H1 (cell line): ENCODE measurements at places on chromosomes 3 and 15.

DNA sequence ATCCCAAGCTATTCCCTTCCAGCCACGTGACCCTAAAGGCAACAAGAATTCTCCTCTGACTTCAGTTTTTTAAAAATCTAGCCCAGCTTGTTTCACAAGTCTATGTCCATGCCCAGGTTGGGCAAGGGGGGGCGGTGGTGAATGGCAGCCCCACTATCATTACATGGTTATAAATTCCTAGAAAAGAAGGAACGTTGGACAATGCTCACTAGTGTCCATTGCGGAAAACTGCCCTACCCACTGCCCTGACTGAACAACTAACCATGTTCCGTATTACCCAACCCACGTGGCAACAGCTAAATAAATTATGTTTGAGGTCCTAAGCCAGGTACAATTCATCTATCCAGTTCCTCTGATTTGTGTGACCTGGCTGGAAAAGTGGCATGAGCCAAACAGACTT is 8.7 kb upstream of the TAFA4 start:
- DNase-seq = no peak

GRCh38 chr3:35422836-35423601 is 216.3 kb upstream of the ARPP21 start:
- DNase-seq = no peak

DNA sequence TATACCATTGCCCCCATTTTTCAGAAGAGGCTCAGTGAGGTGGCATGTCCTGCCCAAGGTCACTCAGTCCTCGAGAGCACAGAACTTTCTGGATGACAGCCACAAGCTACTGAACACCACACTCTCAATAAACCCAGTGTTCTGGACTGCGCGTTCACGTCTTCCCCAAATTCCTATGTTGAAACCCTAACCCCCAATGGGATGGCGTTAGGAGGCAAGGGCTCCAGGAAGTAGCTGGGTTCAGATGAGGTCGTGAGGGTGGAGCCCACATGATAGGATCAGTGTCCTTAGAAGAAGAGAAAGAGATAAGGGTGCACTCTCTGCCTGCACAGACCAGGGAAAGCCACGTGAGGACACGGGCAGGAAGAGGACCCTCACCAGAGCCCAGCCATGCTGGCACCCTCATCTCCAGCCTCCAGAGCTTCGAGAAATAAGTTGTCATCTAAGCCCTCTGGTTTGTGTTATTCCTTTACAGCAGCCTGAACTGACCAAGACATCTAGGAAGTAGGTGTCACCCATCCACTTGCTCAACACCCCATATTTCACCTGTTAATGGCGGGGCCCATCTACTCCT is 324.0 kb downstream of the UACA start:
- no peak for DNase-seq

DNA sequence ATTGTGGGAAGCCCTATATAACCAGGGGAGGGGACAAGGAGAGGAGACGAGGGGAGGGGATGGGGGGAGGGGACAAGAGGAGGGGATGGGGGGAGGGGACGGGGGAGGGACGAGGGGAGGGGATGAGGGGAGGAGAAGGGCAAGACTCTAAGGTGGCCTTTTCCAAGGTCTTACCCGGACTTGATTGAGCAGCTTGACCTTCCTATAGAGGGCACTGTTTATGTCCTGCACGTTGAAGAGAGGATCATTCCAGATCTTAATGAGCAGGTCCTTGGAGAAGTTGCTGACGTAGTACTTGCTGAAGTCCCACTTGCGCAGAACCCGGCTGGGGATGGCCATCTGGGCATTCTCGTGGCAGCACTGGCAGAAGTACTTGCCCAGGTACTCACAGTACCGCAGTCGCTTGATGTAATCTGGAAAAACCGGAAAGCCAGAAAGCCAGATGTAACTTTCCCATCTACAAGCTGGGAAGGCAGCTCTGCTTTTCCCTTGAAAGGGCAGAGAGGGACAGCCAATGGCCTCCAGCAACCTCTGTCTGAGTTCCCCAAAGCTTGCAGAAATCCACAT is 55.7 kb downstream of the RUBCN start:
- no peak for DNase-seq

DNA sequence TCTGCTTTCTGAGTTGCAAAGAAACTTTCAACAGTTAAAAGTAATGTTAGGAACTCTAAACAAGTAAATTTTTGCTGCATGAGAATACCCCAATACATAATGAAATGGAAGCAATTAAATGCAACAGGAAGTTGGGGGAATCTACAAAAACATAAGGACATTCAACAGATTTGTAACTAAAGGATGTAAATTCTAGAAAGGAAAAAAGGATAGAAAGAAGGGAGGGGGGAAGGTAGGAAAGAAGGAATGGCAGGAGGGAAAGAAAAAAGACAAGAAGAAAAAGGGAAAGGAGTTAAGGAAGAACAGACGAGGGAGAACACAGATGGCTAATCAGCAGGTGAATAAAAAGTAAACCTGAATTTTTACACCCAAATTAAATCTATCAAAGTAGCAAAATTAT is 22.3 kb upstream of the ANP32A start:
- no peak for DNase-seq

- no peak for DNase-seq
Measured at GRCh38 chr3:10514407-10515069, 9.2 kb upstream of the ATP2B2 start.

GRCh38 chr15:29664406-29664805 is 157.9 kb downstream of the TJP1 start:
- no peak for DNase-seq

GRCh38 chr15:60217161-60217560 is 180.6 kb downstream of the ANXA2 start:
- DNase-seq = no peak

GRCh38 chr3:30512576-30512975 is 93.8 kb upstream of the TGFBR2 start:
- DNase-seq = no peak

GRCh38 chr3:144051211-144051610 is 79.6 kb downstream of the DIPK2A start:
- no peak for DNase-seq

DNA sequence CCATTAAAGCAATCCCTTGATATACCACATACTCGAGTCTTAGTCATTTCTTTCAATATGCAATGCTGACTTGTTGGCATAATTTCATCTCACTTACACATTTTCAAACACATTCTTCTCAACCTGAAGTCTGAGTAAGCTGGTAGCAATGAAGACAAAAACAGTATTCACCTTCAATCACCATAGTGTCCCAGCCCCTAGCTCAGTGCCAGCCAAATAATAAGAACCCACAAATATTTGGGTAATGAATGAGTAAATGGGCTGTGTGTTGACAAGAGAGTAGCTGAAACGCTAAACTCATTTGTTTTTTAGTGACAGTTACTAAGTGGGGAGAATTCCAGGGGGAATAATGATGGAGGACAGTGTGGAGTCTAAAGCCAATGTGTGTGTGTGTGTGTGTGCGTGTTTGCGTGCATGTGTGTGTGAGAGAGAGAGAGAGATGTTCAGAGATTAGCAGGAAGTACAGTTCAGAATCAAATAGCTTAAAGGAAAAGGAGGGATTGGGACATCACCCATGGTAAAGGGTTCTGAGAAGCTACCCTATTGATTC is 165.7 kb downstream of the GAP43 start:
- no peak for DNase-seq

- DNase-seq = no peak
Measured at GRCh38 chr15:74332611-74333010, 34.8 kb downstream of the CYP11A1 start.

DNA sequence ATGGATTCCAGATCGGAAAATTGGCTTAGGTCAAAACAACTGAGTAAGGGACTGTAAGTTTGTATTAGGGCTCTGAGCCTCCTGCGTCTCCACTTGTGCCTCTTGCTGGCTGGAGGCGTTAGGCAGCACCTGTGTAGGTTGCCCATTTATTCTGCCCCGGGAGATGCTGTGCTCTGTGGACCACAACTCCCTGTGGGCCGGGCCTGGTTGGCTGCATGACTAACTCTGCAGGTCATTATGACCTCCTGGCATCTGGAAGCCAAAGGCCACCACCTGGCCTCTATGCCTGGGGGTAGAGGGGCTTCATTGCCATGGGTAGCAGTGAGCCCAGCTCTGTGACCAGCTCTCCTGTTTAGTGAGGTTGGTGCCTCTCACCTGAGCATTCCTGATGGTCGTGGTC is 36.0 kb upstream of the BDH1 start:
- no peak for DNase-seq

GRCh38 chr15:75161106-75161916 is 40.4 kb upstream of the C15orf39 start:
- no peak for DNase-seq

- peak; percentile 61 for DNase-seq
Measured at GRCh38 chr3:130093741-130094391, 12.2 kb downstream of the ALG1L2 start.

DNA sequence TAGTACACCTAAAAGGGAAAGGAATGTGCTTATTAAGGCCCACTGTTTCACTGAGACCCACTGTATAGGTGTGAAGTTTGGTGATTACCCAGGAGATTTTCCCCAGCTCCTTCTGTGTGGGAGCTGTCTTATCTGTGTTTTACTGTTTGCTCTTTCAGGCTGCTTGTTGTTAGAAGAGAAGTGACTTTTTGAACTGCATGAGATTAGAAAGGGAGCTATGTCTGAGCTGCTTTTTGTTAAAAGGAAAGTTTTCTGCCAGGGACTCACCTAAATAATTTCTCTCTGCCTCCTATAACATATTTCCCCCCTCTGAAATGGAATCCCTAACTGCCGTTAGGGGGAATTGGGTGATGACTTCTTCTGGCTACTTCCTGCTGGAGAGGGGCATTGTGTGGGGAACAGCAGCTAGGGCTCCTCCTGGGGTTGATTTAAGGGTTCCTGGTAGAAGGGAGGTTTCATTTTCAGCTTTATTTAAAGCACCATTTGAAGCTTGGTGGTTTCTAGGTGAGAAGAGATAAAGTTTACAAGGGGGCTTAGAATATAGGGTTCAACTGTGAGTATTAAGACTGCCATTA is 77.1 kb upstream of the ATP11B start:
- DNase-seq = no peak

DNA sequence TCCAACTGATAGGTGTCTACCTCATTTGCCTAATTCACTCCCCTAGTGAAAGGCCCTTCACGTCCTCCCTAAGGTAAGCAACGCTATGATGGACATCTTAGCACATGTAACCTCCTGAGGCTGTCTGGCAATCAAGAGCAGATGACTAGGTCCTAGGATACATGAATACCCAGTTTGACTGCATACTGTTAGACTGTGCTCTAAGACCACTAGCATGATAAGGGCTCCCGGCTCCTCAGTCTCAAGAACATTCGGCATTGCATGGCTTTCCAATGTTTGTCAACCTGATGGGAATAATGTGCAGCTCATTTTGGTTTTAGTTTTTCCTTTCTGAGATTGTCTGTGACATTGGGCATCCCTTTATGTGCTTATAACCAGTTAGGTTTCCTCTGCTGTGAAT is 152.1 kb downstream of the UACA start:
- DNase-seq = no peak

DNA sequence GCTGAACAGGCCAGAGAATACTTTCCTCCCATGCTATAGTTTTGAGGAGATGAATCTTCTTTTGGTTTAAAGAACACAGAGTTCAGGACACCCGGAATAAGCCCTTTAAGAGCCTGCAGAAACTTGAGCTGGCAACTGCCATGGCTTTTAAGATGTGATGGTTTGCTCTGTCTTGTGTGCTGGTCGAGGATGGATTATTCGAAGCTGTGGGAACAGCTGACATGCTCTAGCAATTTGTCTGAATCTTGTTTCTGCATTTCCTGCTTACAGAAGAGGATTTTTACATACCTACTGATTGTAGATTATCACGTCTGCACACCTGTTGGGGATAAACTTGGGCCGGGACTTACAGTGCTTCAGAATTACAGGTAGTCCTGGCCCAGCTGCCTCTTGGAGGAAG is 396.9 kb downstream of the LRTM1 start:
- DNase-seq = no peak

DNA sequence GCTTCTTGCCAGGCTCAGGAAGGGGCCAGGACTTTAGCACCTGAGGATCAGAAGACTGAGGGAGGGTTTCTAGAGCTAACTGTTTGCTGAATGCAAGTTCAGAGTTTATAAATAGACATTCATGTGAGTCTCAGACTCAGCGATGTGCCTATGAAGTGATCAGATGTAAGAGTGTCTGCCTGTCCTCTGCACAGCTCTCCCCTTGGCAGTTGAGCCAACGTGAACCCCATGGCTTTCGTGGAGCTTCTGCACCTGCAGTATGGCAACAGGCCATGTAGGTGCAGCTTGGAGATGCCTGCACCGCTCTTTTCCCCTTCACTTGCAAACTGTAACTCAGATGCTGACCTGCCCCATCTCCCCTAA is 141.9 kb downstream of the CHDH start:
- DNase-seq = peak; percentile 36
